ENCODE measurements at places on chromosomes 6 and 20.

- DNase-seq: no peak
These were observed 65.1 kb upstream of the CDH4 start for GRCh38 chr20:61186771-61187472.

DNA sequence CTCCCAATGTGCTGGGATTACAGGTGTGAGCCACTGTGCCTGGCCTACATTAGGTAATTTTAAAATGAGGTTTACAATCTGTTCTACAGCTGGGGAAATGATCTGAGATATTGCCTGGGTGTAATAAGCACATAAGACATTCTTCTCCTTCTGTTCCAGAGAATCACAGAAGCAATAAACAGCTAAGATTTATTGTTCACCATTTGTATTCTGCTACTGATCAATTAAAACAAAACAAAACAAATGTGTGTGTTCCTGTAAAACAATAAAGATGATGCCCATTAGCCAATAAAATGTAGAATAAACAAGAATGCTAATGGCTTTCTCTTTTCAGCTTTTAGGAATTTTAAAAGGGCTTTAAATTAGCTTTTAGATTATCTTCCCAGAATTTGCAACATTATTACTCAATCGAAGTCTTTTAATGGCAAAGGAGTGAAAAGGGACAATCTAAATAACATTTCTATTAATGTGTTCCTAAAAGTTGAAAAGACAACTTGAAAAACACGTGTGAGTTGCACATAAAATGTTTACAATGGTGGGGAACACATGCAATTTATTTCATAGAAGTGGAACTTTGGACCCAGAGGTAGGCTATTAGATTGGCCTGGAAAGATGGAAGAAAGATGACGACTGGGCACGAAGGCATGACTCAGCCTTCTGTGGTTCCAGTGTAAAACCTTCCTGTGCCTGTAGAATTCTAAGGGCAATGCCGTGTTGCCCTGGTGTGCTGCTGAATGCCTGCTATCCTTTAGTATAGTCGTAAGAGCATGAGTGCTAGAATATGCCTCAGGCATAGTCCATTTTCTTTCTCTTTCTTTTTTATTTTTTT, 29.0 kb upstream of the DEK start:
- DNase-seq: no peak

GRCh38 chr6:136262940-136263339, 12.8 kb upstream of the MTFR2 start:
- no peak for DNase-seq

GRCh38 chr20:25221592-25222460, 26.1 kb upstream of the PYGB start:
- DNase-seq: no peak

GRCh38 chr6:105504706-105505105, 101.8 kb upstream of the PREP start:
- DNase-seq: no peak

DNA sequence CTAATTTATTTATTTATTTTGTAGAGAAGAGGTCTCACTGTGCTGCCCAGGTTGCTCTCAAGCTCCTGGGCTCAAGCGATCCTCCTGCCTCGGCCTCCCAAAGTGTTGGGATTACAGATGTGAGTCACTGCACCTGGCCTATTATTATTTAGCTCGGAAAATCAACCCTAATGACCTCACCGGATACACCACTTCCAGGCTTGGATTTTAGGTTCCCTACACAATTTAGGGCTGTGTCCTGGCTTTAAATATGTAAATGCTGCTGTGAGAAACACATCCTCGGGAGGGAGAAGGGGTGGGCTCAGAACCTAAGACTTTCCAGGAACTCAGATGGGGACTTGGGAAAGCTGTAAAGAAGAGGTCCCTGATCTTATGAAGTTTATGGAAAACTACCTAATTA, 51.0 kb upstream of the SLC32A1 start:
- DNase-seq: no peak

DNA sequence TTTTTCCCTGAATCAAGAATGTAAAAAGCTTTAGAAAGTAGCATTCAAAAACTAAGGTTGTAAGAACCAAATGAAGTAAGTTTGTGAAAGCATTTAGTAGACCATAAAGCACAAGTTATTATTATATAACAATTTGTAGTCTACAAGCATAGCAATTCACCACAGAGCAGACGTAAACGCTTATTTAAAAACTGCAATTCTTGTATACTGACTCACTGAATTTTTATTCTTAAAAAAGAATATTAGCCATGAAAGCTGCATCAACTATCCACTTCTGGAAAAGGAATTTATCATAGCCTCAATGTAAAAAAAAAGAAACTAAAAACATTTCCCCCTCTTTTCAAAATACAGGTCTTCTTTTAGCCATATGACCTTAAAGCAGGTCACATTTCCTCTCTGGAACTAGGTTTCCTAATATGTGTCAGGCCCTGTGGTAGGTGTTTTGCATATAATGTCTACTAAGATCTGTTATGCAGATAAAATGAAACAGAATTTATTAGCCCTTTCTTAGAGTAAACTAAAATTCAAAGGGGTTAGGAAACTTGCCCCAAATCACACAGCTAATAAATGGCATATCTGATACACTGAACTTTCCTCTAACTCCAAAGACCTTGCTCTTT, 2.1 kb downstream of the MAP3K7 start:
- DNase-seq: no peak

GRCh38 chr20:53899351-53900167, 170.8 kb downstream of the BCAS1 start:
- DNase-seq: no peak

- no peak for DNase-seq
These were observed 255.9 kb downstream of the ESR1 start for GRCh38 chr6:152063170-152063921.

DNA sequence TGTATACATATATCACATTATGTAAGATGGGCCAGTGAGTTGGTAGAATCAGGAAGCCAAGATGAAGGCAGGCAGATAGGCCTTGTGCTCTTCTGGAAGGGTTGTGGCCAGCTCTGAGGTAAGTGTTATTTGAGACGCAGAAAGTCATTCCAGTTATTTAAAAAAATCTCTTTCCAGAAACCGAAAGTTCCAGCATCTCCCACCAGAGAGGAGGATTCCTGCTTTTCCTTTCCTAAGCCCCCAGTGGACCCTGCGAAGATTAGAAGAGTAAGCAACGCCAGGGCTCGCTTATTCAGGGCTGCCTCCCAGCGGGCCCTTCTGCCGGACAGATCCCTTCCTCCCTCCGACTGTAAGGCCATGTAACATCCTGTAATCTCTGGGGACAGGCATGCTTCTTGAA, 20.4 kb downstream of the ARMC2 start:
- DNase-seq: no peak

- no peak for DNase-seq
These were observed 64.9 kb upstream of the MEI4 start for GRCh38 chr6:77587963-77588362.

GRCh38 chr6:159400826-159401225, 231.6 kb downstream of the FNDC1 start:
- DNase-seq: no peak

- DNase-seq: no peak
These were observed 455.1 kb upstream of the HSF2 start for GRCh38 chr6:121944354-121944753.

GRCh38 chr6:52566853-52567279, 10.0 kb downstream of the TRAM2 start:
- DNase-seq: no peak

DNA sequence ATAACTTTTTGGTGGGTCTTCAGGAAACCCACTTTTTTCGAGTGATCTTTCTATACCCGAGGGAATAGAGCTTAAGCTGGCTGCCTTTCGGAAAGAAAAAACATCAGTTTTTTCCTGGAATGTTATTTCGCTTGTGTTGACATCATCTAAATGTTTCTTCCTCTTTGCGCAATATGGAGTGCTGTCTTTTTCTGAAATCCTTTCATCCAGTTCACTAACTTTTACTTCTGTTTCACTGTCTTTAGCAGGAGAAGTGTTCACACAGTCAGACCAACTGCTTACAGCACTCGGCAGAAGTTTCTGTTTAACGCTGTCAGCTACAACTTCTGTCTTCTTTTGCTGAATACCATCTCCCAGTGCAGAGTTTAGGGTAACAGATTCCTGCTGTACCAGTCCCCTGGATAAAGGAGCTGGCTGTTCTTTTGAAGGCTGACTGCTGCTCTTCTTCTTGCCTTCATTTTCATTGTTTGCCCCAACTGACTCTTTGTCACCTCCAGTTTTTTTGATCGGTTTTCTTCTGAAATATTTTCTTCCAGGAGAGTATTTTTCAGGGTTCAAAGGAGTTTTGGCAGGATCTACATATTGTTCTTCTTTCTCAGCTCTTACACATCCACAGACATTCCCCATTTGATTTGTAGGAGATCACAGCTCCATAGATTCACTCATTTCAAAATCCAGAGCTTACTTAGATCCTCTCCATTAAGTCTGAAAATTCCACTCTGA, 50.0 kb upstream of the DST start:
- no peak for DNase-seq

- no peak for DNase-seq
These were observed 123.2 kb downstream of the RIN2 start for GRCh38 chr20:19881080-19881840.

DNA sequence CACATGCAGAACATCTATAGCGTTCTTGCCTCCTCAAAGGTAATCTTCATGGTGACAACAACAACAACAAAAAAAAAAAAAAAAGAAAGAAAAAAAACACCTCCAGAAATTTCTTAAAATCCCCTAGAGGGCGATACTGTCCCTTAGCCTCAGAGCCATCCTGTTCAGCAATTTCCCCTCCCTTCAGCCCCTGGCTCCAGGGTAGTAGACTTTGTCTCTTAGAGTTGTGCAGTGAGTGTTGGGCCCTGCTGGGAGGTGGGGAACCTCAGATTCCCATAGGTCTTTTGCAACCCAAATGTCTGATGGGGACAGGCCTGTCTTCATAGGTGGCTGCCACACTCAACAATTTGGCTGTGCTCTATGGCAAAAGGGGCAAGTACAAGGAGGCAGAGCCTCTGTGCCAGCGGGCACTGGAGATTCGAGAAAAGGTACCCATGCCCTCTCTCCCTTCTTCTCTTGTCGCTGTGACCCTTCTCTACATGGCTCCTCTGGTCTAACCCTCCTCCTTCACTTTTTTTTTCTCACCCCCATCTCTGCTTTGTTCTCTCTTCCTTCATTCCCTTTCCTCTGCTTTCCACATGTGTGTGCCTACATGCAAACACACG, 6.0 kb upstream of the PTK7 start:
- peak; percentile 62 for DNase-seq

GRCh38 chr6:22072949-22073348, 223.9 kb downstream of the PRL start:
- no peak for DNase-seq

DNA sequence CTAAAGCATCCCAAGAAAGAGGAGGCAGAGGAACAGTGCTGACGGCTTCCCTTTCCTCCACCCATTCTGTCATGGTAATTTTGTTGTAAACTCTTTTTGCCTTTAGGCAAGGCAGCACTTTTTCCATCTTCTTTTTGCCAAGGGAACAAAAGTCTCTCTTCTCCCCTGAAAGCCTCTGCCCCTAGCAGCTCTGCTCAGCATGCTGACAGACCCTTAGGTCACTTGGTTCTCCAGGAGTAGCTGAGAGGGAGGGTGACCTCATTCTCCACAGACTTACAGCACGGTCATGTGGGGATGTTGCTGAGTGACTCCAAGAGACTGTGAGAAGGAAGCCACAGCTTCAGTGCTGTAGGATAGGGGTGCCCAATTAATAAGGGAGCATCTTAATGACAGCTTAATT, 81.1 kb upstream of the RALGAPA2 start:
- no peak for DNase-seq

DNA sequence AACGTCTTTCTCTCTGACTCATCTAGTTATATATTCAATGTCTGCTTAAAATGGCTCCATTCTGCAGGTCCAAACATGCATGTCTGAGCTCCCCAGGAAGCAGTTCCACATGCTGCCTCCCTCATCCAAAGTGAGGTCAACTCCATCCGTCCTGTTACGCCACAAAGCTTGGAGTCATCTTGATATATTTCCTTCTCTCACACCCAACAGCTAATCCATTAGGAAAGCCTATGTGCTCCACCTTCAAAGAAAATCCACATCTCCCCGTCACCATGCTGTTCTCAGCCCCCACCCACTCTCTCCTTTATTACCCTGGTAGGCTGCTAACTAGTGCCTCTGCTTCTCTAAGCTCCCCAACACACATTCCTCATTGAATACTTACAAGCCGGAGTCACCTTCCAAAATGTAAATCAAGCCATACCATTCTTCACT, 130.2 kb upstream of the SYNDIG1 start:
- DNase-seq: no peak

DNA sequence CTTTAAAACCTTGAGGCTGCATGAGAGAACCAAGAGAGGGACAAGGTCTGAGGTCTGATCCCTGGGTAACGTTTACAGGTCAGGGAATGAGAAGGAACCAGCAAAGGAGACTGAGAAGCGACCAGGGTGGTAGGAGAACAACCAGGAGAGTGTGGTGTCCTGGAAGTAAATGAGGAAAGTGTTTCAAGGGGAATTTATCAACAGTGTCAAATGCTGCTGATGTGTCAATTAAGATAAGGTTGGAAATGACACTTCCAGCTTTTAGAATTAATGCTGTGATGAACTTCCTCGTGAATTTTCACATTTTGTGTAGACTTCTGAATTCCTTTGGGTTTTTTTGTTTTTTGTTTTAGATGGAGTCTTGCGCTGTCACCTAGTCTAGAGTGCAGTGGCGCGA, 83.7 kb downstream of the CNBD2 start:
- DNase-seq: no peak

- no peak for DNase-seq
These were observed 184.5 kb upstream of the PDE10A start for GRCh38 chr6:165847407-165848085.

- DNase-seq: no peak
These were observed 217.4 kb upstream of the SLC35B3 start for GRCh38 chr6:8652710-8653109.

- DNase-seq: no peak
These were observed 62.4 kb upstream of the FERMT1 start for GRCh38 chr20:6185268-6185667.

GRCh38 chr6:30075790-30076732, 492 bp upstream of the RNF39 start:
- DNase-seq: no peak

GRCh38 chr20:62459488-62459887, 16.3 kb downstream of the GATA5 start:
- DNase-seq: no peak

GRCh38 chr20:24700166-24700860, 230.9 kb downstream of the SYNDIG1 start:
- no peak for DNase-seq

DNA sequence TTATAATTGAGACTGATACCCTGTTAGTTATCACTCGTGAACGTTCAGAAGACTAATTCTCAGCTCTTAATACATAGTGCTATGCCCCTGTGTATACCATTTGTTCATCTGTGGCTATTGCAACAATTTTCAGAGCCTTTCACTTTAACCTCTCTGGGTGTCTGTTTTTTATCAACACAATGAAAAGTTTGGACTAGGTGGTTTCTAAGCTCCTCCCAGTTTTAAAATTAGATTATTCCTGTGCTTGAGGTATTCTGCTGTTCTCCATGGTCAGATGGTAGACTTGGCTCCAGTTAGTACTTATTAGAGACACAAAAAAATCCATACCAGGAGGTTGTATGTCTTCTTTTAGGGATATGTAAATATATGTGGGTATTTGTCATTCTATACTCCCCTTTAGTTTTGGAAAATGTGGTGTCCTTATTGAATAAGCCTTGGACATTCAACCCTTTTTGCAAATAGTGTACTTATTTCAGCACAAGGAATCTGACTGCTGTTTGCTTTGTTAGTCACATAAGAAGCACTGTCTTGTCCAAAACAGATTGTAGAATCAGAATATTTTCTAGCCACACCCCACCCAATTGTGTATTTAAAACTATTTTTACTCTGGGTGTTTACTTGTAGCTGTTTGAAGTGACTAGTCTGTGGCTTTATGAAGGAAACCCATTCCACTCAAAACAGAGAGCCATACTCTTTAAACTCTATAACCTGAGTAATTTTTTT, 2.0 kb upstream of the COL10A1 start:
- no peak for DNase-seq
